ENCODE measurements at places on chromosomes 1 and 21.

- no peak for DNase-seq
Measured at GRCh38 chr1:6928106-6928885, 143.0 kb downstream of the CAMTA1 start.

DNA sequence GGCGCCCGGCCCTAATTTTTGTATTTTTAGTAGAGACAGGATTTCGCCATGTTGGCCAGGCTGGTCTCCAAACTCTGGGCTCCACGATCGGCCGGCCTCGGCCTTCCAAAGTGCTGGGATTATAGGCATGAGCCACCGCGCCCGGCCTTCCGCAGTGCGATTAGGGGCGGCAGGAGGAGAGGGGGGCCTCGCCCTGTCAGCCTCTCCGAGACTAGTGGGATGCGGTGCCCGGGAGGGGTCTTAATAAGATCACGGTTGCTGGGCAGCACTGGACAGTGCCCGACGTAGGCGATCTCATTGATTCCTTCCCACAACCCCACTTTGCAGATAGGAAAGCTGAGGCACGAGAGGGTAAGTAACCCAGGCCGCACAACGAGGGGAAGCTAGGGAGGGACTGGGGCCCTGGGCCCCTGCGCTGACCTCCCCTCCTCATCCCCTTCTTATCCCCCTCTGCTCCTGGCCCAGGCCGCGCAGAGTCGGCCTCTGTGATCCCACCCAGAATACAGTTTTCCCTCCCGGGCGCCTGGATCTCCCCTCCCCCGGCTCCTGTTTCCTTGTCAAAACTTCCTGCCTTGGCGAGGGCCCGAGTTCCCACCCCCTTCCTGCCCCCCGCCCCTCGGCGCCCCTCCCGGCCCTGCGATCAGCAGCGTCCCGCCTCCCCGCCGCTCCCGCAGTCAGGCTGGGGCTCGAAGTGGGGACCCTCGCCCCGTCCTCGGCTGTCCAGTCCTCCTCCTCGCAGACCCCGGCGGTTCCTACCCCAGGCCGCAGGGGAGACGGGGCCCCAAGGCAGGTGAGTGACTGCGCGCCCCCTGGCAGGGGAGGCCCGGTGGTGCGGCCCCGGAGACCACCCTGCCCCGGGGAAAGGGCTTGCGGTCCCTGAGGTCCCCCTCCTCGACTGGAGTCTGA, at the start of gene PEAR1:
PEAR1 (plus strand) TSS at position 671 of the 906 bp plus-strand sequence. CDS start 10,209 bp downstream, outside the sequence.
- peak; percentile 43 for DNase-seq

DNA sequence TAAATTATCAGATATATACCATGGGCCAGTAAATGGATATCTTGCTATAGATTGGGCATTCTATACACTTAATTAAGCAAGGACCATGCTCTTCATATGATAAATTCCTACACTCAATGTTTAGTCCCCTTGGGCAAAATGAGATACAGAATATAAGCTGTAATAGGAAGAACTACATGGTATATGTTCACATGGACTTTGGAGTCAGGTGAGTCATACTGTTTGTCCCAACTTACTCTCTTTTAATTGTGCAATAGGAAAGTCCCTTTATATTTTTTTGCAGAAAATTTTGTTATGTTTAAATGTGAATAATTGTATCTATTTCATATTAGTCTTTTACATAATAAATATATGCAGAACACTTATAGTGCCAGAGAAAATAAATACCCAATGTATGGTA, 820.2 kb upstream of the ADAMTS5 start:
- no peak for DNase-seq

- DNase-seq, result peak; percentile 73
Measured at GRCh38 chr1:82466891-82467290, 666.2 kb downstream of the ADGRL2 start.

DNA sequence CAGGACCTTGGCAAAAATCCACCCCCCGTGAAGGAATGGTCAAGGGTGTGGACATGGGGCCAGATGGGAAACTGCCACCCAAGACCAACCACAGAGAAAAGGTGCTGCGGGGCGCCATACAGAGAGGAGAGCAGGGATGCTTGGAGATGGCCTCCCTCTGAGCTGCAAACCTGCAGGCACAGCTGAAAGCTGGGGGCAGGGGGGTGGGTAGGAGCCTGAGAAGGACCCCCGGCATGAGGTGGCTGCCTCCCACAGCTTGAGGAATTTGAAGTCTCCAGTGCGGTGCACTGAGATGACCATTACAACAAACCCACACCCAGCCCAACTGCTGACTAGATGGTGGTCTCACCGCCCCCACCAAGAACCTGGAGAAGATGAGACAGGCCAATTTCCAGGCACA, 84.8 kb downstream of the WDR4 start:
- DNase-seq, result no peak

GRCh38 chr1:38283696-38284470, 237.3 kb upstream of the POU3F1 start:
- no peak for DNase-seq

- DNase-seq, result no peak
Measured at GRCh38 chr21:17607684-17608083, 5.0 kb downstream of the BTG3 start.

DNA sequence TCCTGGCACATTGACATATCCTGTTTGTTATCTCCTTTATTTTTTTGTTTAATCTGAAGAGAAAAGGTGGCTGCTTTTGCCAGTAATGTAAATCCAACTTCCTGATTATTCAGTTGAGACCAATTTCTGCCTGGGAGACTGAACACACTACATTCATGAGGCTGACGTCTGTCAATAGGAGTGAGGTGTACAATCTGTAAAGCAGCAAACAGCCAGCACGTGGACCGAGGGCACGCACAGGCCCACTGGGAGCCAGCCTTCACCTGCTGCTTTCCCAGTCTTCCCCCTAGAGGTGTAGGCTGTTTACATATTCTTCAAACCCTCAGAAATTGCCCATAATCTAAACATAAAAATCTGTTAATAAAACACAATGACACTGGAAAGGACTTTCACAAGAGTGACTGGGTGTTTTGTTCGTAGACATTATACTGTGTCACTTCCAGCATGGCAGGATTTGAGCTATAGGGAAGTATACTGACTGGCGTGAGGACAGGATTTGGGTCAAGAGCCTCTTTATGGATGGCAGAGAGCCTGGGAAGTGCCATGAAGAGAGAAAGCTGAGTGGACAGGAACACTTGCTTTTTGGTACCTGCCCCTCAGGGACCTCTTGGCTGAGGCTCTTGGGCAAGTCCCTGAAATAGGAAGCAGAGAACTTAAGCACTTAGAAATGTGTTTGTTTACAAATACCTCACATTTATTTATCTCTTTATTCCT, 552.9 kb upstream of the CAMK1G start:
- DNase-seq, result no peak

GRCh38 chr1:227559499-227559898, 3.9 kb upstream of the ZNF678 start:
- DNase-seq, result peak; percentile 33

- peak; percentile 9 for DNase-seq
Measured at GRCh38 chr1:210446479-210446878, 117.8 kb downstream of the HHAT start.

DNA sequence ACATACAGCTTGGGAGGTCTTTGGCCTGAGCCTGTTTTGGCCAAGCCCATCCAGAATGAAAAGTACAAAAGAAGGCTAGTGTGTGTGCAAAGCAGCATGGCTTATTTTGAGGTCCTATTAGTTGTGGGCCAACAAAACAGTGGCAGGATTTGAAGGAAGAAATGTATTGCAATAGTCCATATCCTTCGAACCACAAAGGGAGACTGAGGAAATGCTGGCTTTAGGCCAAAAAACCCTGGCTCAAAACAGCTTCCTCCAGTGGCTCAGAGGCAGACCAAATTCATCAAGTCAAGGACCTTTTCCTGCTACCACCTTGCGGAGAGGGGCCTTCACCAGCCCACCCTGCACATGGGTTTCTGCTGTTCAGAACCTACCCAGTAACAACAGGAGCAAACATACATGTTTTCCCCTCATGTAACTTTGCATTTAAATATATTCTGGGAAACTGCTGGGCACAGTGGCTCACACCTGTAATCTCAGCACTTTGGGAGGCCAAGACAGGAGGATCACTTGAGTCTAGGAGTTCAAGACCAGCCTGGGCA, 43.3 kb downstream of the VPS26C start:
- DNase-seq, result no peak

DNA sequence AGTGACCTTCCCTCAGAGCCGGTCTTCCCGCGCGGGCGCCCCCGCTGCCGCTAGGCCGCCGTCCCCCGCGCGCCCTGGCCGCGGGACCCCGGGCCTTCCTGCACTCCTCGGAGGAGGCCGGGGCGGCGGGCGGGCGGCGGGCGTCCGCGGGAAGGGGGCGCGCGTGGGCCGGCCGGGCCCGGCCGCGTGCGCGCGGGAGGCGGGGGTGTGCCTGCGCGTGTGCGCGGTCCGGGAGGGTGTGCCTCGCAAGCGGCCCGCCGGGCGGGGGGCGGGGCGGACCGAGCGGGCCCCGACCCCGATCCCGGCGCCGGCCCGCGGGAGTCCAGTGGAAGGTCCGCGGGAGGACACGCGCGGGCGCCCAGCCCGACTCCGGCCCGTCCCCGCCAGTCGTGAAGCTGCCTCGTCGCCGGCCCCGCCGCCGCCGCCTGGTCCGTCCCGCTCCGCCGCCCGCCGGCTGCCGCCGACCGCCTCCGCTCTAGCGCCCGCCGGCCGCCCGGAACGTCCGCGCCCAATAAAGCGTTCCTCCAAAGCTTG, 438 bp downstream of the MRPS6 start:
- DNase-seq, result no peak

GRCh38 chr1:162632217-162632666, at the start of gene DDR2:
TSS of gene DDR2 (plus strand) at chr1:162632464. CDS start at chr1:162719064, 86,600 bp downstream.
- DNase-seq, result no peak

DNA sequence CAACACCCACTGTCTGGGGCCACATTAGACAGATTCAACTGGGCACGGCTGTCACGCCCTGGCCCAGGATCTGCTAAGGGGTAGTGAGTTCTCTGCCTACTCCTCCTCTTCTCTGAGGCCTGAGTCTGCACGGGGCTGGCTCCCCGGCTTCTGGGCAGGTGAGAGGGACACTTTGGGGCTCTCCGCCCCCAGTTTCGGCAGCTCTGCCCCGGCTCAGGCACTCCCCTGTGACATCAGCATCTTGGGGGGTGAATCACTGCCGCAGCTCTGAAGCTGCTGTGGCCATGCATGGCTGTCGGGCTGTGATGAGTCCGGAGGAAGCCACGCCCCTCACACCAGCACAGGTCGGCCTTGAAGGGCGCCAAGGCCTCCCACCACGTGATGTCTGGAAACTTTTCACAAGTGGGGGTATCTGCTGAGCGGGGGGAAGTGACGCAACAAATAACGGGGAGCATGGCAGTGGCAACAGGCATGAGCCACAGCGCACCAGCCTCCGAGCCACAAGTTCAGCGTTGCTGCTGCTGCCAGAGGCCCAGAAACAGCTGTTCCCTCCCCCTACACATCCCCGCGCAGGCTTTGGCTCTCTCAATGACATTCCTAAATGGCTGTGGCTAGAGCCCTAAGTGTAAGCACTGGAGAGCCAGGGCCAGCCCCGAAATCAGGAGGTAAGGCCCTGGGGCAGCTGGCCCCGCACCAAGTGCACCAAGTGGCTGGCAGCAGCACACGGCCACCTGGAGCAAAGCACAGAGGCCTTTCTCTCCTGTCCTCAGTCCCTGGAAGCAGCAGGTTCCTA, 26.3 kb downstream of the ZBTB17 start:
- DNase-seq, result peak; percentile 84

- DNase-seq, result no peak
Measured at GRCh38 chr1:153563483-153563901, 2.2 kb downstream of the S100A2 start.

- DNase-seq, result no peak
Measured at GRCh38 chr1:204495777-204496176, 1.2 kb upstream of the PIK3C2B start.

DNA sequence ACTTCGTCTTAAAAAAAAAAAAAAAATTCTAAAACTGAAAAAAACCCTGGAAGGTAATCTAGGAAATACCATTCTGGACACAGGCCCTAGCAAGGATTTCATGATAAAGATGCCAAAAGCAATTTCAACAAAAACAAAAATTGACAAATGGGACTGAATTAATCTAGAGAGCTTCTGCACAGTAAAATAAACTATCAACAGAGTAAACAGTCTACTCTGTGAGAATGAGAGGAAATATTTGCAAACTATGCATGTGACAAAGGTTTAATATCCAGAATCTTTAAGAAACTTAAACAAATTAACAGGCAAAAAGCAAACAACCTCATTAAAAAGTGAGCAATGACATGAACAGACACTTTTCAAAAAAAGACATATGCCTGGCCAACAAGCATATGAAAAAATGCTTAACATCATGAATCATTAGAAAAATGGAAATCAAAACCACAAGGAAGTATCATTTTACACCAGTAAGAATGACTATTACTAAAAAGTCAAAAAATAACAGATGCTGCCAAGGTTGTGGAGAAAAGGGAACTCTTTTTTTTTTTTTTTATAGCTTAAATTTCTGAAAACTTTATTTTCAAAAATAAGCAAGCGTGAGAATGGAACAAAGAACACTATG, 29.4 kb upstream of the RNPC3 start:
- DNase-seq, result peak; percentile 4

GRCh38 chr1:32786856-32787255, 30.3 kb downstream of the YARS1 start:
- peak; percentile 28 for DNase-seq

DNA sequence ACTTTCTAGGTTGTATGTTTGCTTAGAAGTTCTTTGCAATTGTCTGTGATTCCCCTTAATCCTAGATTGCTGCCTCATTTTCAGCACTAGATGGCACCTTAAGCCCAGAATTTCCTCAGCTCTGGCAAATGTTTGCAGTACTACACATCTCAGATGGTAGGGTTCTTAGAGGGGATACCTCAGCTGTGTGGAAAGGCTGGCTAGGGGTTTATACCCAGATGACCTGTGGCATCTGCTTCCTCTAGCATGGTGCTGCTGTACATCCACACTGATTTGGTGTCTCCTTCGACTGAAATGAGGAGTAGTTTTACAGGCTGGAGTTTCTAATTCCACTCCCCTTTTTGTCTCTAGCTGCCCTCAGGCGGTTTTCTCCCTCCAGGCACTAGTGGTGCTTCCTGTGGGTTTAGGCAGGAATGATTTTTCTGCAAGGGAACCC, 23.5 kb downstream of the ASB17 start:
- DNase-seq, result peak; percentile 65

DNA sequence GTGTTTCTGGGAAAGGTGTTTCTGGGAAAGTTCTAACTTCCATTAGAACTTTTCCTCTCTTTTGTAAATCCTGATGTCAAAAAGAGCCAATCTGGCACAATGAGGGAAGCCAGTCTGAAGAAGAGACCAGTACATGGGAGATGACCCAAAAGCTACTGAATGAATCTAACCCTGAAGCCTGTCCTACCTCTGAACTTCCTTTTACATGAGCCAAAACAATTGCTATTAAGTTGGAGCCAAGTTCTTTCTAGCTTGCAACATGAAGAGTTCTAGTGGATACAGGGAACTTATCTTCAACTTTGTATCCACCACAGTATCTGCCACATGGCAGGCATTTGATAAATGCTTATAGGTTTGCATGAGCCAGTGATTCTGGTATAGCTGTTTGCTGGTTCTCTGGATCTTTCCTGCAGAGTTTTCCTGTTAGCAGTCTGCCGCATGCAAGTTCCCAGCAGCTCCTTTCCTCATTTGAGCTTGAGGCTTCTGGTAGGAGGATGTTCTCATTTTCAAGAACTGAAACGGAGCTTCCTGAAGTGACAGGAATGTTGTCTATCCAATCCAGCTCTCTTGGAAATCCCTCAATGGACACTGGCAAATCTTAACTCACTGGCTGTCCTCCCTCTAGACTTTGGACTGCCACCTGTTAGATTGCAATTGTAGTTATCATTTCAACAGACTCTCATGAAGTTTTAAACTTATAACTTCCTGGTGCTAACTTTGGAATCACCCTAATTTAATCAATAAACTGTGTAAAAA, 73.1 kb upstream of the LPGAT1 start:
- no peak for DNase-seq

Measured in common myeloid progenitor, CD34-positive (primary cell).